T-helper 17 cell (primary cell): ENCODE measurements at places on chromosomes 7 and 10. TPM values are rescaled to one million over a fixed set of nuclear protein-coding genes. Genes with fewer than 3 reads are reported as not detected.

- no peaks in the 10 kb centered on the region for H3K27me3 ChIP-seq
- no peaks in the 10 kb centered on the region for H3K4me1 ChIP-seq
- no peaks in the 10 kb centered on the region for H3K36me3 ChIP-seq
- H3K27ac ChIP-seq = no peak overlapping the region
- DNase-seq = no peak
Measured at GRCh38 chr7:46454816-46455215, 533.7 kb upstream of the IGFBP3 start.

DNA sequence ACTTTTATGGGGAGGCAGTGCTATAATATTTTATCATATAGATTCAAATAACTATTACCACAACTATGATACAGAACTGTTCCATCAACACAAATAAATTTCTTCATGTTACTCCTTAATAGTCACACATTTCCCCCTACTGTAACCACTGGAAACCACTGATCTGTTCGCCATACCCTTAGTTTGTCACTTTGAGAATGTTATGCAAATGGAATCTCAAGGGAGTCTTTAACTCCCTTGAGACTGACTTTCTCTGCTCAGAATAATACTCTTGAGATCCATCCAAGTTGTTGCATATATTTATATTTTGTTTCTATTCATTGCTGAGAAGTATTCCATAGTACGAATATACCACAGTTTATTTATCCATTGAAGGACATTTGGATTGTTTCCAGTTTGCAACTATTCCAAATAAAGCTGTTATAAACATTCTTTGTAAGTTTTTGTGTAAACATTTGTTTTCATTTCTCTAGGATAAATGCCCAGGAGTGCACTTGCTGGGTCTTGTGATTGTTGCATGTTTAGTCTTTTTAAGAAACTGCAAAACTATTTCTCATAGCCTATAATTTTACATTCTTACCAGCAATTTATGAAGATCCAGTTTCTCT lies 19.7 kb upstream of the PON2 start:
- no peaks in the 10 kb centered on the region for H3K27me3 ChIP-seq
- no peak for DNase-seq
- H3K4me1 ChIP-seq = no peaks in the 10 kb centered on the region
- H3K4me3 ChIP-seq = no peak overlapping the region
- peaks cover 7% of the 10 kb centered on the region for H3K36me3 ChIP-seq

DNA sequence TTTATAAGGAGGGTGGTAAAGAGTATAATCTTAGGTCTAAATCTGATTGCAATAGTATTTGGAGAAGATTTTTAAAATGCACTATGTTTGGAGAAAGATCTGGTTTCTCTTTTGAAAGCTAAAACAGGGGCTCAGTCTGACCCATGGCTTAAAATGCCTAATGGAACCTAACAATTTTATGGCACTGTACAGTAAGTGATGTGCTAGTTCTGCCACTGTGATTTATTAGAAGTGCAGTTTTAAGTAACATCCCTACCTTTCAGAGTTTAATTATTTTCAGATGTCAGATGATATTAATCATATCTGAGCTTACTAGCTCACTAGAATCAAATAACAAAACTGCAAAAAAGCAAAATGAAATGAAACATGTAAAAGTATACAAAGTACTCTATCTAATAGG lies 514.7 kb upstream of the KCND2 start:
- DNase-seq = no peak
- no peaks in the 10 kb centered on the region for H3K27me3 ChIP-seq
- H3K4me3 ChIP-seq = no peak overlapping the region
- no peaks in the 10 kb centered on the region for H3K4me1 ChIP-seq
- H3K36me3 ChIP-seq = no peaks in the 10 kb centered on the region

DNA sequence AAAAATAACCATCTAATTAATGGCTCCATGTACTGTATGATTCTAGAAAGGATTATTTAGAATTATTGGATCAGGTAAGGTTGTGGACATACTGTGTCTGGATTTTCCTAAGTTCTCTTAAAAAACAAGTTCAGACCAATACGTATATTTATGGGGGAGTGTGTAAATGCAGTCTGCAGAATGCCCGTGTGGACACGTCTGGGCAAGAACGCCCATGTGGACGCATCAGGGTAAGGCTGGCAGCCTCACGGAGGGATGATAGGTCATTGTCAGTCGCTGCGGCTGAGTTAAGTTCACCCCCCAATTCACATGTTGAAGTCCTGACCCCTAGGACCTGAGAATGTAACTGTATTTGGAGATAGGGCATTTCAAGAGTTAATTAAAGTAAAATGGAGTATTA lies 160.0 kb upstream of the SHH start:
- no peak overlapping the region for H3K4me3 ChIP-seq
- no peak for DNase-seq
- no peaks in the 10 kb centered on the region for H3K36me3 ChIP-seq
- no peak overlapping the region for H3K27ac ChIP-seq
- H3K4me1 ChIP-seq = peaks cover 2% of the 10 kb centered on the region

NKX1-2 gene
- total RNA-seq = not detected

GRCh38 chr10:96500519-96500918 lies 13.2 kb downstream of the TLL2 start:
- H3K4me3 ChIP-seq = no peak overlapping the region
- peaks cover 39% of the 10 kb centered on the region for H3K27me3 ChIP-seq
- no peaks in the 10 kb centered on the region for H3K4me1 ChIP-seq
- H3K36me3 ChIP-seq = peaks cover 6% of the 10 kb centered on the region
- no peak for DNase-seq
- no peak overlapping the region for H3K27ac ChIP-seq

CYP51A1 gene
- 23.2 TPM for total RNA-seq

GRCh38 chr10:33098951-33099663 lies 141.1 kb upstream of the ITGB1 start:
- peak overlapping the region; percentile 43 for H3K4me3 ChIP-seq
- peaks cover 3% of the 10 kb centered on the region for H3K36me3 ChIP-seq
- H3K4me1 ChIP-seq = peaks cover 29% of the 10 kb centered on the region
- no peaks in the 10 kb centered on the region for H3K27me3 ChIP-seq

- peaks cover 45% of the 10 kb centered on the region for H3K27me3 ChIP-seq
- H3K36me3 ChIP-seq = peaks cover 3% of the 10 kb centered on the region
- H3K4me1 ChIP-seq = peaks cover 6% of the 10 kb centered on the region
- DNase-seq = no peak
- no peak overlapping the region for H3K4me3 ChIP-seq
Measured at GRCh38 chr10:46537309-46537708, 19.1 kb downstream of the GPRIN2 start.

GSTO1 gene
- 52.6 TPM for total RNA-seq

PSAP gene
- 225 TPM for total RNA-seq

BAMBI gene
- total RNA-seq = 0.92 TPM

DNA sequence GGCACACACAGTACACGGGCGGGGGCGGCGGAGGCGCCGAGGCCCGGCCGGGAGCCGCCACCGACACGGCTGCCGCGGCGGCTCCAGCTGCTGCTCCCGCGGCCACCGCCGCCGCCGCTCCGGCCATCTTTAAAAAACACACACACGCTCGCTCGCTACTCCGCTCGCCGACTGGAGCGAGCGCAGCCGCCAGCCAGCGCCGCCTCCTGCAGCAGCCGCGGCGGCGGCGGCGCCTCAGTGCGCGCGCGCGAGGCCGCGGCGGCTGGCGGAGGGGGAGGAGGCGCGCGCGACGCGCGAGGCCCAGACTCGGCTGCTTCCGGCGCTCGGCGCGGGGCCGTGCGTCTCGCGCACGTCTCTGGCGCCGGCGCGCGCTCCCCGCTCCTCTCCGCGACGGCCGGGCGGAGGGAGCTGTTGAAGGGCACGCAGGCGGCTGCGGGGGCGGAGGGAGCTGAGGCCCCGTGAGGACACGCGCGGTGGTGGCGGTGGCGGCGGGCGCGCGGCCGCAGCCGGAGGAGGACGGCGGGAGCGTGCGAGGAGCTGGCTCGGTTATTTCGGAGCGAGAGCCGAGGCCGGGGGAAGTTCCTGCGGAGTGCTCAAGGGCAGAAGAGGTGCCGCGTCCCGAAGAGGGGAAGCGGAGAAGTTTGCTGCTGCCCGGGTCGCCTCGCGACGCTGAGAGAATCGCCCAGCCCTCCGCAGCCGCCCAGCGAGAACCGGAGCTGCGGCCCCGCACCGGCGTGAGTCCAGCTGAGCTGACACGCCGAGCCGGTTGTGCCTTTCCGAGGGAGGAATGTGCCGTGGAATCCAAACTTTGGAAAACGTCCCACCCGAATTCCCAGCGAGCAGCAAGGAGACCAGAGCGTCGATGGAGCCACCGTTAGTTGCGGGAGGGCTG lies at the start of gene KDM7A:
Gene KDM7A, minus strand, starts transcription at position 173 of the 892 bp plus-strand sequence. Its CDS starts 46 bp downstream, at position 127.
- H3K4me3 ChIP-seq = peak within 1 kb of the TSS; percentile 98
- no peaks in the 10 kb centered on the region for H3K36me3 ChIP-seq
- H3K27ac ChIP-seq = peak within 1 kb of the TSS; percentile 95
- peaks cover 13% of the 10 kb centered on the region for H3K27me3 ChIP-seq
- DNase-seq = peak; percentile 85

SPDYE8 gene
- total RNA-seq = not detected

RAPGEF5 gene
- total RNA-seq = 0.85 TPM

LRRC17 gene
- total RNA-seq = 0.86 TPM

DNA sequence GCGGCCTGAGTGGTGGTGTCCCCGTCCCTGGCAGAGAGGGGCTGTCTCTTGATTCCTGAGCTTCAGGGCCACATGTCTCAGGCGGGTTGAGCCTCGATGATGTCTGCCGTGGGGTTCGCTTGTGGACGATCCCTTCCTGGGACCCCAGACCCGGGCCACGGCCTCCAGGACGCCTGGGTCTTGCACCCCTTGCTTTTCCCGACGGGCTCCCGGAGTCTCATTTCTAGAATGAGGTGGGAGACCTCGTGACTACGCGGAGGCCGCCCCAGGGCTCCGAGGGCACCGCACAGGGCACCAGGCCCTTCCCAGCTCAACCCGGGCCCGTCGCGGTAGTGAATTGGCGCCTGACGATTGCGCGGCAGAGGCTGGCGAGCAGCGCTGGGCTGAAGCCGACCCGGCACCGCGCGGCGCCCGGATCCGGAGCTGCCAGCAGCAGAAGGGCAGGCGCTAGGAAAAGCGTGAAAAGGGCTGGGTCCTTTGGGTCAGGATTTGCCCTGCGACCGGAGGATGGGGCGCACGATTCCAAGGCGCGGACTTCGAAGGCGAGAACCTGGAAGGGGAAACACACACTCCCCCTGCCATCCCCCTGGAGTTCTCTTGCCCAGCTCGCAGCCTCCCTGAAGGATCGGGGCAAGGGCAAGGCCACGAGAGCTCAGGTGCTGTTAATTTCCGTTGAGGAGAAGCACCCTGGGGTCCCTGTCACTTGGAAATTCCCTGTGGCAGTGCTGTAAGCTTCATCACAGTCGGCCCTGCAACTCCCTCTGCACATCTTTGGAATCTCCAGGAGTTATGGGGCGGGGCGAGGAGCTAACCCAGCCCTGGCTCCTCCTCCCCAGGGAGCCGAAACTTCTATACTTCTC lies 15.5 kb downstream of the TLX1 start:
- H3K27me3 ChIP-seq = peaks cover 97% of the 10 kb centered on the region
- H3K27ac ChIP-seq = no peak overlapping the region
- no peak overlapping the region for H3K4me3 ChIP-seq
- H3K36me3 ChIP-seq = peaks cover 5% of the 10 kb centered on the region
- DNase-seq = no peak

INMT gene
- 1.2 TPM for total RNA-seq

DNA sequence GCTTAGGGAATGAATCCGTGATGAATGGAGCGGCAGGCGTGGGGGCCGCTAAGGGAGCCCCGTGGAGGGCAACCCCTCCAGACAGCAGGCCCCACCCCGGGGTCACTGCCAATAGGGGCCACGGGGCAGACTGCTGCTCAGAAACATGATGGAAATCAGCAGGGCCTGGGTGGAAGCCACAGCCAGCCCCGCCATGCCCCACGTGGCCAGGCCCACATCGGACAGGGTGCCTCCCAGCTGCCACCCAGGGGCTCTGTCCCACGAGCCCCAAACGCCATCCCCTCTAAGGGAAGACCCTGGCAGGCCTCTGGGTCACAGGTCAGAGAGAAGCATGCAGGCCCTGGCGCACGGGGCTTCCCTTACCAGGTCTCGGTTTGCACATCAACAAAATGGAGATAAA lies 28.4 kb downstream of the TNRC18 start:
- peaks cover 20% of the 10 kb centered on the region for H3K4me1 ChIP-seq
- DNase-seq = no peak
- H3K36me3 ChIP-seq = peaks cover 6% of the 10 kb centered on the region
- H3K27ac ChIP-seq = peak overlapping the region; percentile 98
- H3K4me3 ChIP-seq = peak overlapping the region; percentile 80
